Endodermal cell (in vitro differentiated cells): ENCODE measurements at places on chromosomes 6 and 20. TPM values are rescaled to one million over a fixed set of nuclear protein-coding genes. Genes with fewer than 3 reads are reported as not detected.

- DNase-seq: peak; percentile 45
These were observed 21.8 kb downstream of the NPEPL1 start for GRCh38 chr20:58714340-58714922.

Gene DNPH1
- 56.4 to 66.5 TPM (median 61.8 TPM) in 3 replicates for total RNA-seq

- DNase-seq: no peak
These were observed 10.1 kb upstream of the PYGB start for GRCh38 chr20:25237610-25238318.

- no peak for DNase-seq
These were observed 208.3 kb downstream of the LY86 start for GRCh38 chr6:6796818-6797217.

DNA sequence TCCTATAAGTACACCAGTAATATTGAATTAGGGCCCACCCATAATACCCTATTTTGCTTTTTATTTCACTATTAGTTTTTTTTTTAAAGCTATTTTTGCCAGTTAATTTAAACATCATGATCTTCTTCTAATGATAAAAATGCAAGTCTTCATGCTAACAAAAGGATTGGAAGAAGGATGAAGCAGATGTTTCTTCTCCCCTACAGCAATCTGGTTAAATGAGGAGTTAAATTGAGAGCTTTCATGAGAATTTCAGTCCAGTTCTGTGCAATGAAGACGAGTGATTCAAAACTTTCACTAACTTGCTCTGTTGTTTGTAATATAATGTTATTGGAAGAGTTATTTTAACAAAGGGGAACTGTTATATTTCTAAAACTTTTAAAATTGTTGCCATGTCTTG lies 3.4 kb downstream of the HMGN4 start:
- no peak for DNase-seq

Gene TDRD6
- 0.04 to 0.20 TPM in 2 of 3 replicates, not detected in the other for total RNA-seq

Gene NKAPL
- 0.27 and 0.42 TPM in 2 replicates for total RNA-seq

Gene OR2H1
- not detected in 2 replicates for total RNA-seq

Gene IFNGR1
- 24.9 and 30.2 TPM in 2 replicates for total RNA-seq

Gene VIP
- total RNA-seq: not detected in 3 replicates

GRCh38 chr20:57399587-57400155 lies 8.5 kb downstream of the RBM38 start:
- DNase-seq: no peak

- DNase-seq: no peak
These were observed 167.7 kb upstream of the CDYL start for GRCh38 chr6:4608361-4609115.

Gene TSHZ2
- total RNA-seq: 0.13 to 0.31 TPM (median 0.21 TPM) in 3 replicates

DNA sequence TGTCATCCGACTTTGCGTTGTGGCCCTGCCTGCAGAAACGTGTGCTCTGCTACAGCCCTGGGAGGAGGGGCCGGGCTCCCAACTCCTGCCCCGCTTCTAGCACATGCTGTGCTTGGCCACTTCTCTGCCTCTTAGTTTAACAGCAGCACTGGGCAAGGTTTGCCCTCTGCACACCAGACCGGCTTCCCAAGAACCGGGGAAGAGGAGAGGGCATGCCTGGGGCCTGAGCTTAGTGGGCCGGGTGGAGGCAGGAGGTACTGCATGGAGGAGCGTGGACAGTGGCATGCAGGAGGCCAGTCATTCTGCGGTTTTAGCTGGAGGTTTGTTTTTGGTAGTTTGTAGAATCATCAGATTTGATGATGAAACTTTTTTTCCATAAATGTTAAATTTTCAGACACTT lies 45.5 kb downstream of the CEP43 start:
- DNase-seq: peak; percentile 60

DNA sequence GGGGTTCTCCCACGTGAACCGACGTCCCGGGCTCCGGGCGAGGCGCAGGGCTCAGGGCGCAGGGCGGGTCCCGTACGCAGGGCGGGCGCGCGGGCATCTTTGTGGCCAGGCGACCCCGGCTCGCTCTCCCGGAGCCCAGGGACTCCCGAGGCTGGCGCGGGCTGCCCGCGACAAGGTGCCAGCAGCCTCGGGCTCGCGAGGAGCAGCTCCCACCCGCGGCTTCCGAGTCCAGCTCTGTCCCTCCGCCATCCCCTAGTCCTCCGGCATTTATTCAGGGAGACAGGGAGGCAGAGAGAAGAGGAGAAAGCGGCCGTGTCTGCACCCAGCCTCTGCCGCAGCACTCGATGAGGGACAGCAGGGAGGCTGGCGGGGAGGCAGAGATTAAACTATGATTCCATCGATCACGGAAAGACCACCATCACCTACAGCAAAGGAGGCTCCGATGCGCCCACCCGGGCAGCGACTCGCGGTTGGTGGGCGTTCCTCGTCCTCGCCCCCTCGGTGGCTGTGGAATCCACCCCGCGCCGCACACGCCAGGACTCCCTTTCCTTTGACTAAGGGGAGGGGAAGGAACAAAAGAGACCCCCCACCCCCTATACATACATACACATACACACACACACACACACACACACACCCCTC lies 1.1 kb downstream of the RGS17 start:
- peak; percentile 71 for DNase-seq

DNA sequence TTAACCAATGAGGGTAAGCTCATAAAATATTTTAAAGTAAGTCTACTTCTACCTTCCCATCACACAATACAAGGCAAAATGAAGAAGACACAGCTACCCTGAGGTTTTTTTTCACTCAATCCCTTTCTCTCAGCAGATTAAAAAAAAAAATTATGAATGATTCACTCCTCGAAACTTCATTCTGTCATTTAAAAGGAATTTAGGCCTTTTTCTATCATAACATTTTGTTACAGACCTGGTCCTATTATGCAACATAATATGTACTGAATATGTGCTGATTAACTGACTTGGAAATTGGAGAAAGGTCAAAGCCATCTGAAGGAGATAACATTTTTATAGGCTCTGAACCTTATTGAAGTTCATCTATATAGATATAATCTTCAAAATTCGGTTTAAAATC lies 45.5 kb downstream of the PRL start:
- DNase-seq: no peak

GRCh38 chr6:44076356-44077213 lies 50.7 kb downstream of the MRPL14 start:
- DNase-seq: peak; percentile 72

DNA sequence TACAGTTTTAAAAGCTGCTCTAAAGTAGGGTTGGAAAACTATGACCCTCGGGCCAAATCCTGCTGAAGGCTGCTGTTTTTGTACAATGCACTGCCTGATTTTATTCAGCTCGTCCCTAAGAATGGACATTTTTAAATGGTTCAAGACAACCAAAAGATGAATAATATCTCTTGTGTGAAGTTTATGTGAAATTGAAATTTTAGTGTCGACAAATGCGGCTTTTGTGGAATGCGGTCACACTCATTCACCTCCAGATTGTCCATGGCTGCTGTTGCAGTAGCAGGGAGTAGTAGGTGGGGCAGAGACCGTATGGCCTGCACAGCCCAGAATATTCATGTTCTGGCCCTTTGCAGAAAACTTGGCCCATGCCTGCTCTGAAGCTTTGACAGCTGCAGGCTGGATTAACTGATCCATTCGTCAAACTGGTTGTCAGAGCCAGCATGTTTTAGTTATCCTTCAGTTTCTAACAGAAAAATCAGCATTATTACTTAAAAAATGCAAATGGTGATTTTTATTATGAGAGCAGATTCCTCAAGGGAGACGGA lies 91.6 kb downstream of the PSMG4 start:
- DNase-seq: no peak

DNA sequence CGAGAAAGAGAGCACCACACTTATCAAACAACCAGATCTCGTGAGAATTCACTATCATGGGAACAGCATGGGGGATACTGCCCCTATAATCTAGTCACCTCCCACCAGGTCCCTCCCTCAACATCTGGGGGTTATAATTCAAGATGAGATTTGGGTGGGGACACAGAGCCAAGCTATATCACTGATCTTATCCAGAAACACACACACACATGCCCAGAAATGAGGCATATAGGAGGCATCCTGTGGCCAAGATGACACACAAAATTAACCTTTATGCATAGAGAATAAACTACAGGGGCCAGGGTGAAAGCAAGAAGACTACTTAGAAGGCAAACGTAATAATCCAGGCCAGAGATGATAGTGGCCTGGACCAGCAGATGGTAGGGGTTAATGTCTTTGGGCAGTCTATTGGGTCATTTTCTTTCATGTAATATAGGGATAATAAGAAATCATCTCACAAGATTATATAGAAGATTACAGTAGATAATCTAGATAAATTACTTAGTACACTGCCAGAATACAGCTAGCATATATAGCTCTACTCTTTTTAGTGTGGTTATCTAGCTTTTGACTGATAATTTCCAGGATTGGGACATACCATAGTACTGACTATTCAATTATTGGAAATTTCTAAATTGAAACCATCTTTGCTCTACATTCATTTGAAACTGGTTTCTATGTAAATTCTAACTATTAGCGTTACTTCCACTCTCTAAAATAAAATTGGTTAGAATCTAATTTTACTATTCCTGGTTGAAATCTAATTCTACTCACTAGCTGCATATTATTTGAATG lies 20.0 kb downstream of the RNF144B start:
- DNase-seq: no peak

Gene NR2E1
- not detected in 3 replicates for total RNA-seq
